ENCODE measurements at places on chromosomes 2 and 18.

DNA sequence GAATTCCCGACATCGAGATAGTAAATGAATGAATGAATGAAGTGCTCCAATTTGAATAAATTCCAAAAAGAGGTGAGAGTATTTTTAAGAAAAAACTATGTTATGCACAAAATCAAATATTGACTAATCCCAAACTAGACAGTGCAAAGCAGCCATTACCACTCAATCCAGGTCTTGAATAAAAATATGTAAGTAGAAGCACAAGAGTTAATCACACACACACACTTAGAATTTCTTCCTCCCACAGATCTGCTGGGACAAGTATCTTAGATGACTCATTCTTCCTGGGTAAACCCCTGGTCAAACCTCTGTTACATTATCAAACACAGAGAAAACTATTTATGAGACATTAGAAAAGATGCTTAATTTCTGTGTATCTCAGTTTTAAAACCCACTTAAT, 102.0 kb downstream of the PLA2R1 start:
- DNase-seq: no peak

- DNase-seq: no peak
These were observed 8.2 kb upstream of the CLIP4 start for GRCh38 chr2:29106980-29107388.

DNA sequence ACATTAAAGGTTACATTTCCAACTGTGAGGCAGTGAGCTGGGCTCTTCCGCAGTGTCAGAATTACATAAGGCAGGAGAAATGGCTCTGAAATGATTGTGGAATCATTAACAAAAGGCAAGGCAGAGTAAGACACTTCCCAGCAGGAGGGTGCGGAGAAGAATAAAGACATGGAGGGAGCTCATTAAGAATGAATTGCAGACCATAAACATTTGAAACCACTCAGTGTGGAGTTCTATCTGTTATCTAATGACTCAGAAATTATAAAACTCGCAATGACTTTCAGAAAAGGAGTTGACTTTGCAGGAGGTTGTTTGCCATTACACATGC, 77.0 kb downstream of the SMIM21 start:
- no peak for DNase-seq

DNA sequence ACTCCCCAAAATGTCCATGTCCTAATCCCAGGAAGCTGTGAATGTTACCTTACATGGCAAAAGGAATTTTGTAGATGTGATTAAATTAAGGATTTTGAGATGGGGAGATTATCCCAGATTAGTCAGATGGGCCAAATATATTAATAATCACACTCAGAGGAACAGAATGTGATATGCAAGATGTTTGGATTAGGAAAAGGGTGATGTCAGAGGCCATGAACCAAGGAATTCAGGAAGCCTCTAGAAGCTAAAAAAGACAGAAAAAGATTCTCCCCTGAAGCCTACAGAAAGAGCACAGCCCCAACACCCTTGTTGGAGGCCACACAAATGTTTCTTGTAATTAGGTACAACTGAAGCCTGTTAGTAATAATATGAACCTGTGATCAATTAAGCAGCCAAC, 13.1 kb downstream of the TMEM131 start:
- no peak for DNase-seq

GRCh38 chr18:55780586-55781071, 192.6 kb upstream of the TCF4 start:
- DNase-seq: no peak

Data from spinal cord (tissue), 10 donors.